Left renal cortex interstitium (tissue), 4 donors: ENCODE measurements at places on chromosomes 13 and 19.

DNA sequence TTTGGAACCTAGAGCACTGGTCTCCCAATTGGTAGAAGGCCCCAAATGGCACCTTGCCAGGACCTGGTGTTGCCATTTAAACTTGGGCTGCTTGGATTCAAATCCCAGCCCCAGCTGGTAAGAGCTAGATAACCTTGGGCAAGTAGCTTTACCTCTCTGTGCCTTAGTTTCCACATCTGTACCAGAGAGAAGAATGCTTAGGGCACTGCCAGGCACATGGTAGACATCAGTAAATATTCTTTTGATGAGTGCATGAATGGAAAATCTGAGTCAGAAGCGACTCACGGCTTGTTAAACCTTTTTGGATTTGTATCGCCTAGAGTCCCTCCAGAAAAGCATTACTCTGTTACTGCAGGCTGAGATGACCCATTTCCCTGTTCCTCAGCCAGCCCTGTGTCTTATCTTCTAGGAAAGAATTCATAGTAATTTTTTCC, 90.9 kb downstream of the SIPA1L3 start:
- no peak for DNase-seq

DNA sequence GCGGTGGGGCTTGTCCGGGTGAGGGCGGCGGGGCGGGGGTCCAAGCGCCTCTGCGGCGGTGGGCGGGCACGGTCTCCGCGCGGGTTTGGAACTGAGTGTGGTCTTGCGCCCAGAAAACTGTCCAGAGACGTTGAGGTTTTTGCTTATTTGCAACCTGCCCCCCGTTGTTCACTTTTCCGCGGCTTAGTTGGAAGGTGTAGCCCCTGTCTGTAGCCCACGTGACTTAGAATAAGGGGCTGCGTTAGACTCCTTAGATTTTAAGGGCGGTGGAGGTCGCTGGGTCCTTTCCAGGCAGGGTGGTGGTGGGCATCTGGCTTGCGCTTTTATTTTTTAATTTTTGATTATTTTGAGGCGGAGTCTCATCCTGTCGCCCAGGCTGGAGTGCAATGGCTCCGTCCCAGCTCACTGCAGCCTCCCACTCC, 748 bp downstream of the RPS15 start:
- no peak for DNase-seq

DNA sequence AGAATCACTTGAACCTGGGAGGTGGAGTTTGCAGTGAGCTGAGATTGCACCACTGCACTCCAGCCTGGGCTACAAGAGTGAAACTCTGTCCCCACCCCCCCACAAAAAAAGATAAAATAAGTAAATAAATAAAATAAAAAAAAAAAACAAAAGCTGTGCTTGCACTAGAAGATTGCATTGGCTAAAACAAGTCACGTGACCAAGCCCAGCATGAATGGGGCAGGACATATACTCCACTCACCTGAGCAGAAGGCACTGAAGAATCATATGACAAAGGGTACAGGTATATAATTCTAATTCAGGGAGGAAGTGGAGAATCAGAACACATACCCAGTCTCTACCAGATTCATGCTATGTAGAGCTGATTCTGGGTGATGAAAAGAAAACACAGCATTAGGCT, 36.6 kb downstream of the CYP4F22 start:
- DNase-seq: no peak

DNA sequence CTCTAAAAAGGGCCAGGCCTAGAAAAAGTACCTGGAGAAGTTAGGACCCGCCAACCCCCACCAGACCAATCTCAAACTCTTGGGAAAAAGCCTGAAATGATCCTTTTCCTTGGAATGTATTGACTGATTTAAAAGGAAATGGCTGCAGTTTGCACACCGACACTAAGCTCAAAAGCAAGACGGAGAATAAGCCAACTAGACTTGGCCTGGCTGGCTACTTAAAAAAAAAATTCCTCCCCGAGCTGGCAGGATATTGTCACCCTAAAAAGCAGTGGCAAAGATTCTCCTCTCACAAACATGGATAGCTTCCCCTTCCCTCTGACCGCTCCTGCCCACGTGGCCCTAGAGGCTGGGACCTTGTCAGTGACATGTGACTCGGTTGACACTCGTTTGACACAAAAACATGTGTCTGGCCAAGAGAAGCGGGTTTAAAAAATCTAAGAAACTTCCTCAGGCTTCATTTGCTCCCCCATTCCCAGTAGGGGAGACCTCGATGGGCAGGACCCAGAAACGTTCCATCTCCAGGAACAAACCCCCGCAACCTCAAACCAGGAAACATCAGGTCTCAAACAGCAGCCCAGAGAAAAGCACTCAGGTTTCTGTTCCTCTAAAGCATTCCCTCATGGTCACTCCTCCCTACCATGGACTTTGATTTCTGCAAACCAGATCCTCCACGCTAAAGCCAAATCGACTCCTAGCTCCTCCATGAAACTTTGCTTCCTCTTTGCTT, 1.3 kb downstream of the RFX1 start:
- DNase-seq: no peak

GRCh38 chr19:7515645-7516151, at the start of gene ZNF358:
TSS of gene ZNF358 (plus strand) at chr19:7516103. CDS start at chr19:7519243, 3,140 bp downstream.
- no peak for DNase-seq
